ENCODE measurements at places on chromosomes 12 and 14. TPM values are rescaled to one million over a fixed set of nuclear protein-coding genes. Genes with fewer than 3 reads are reported as not detected.

IGFBP6 gene
- not detected for total RNA-seq

SLC2A3 gene
- total RNA-seq, result 362 TPM

GLT1D1 gene
- 2.2 TPM for total RNA-seq

IFNG-AS1 gene
- total RNA-seq, result not detected

CLMN gene
- total RNA-seq, result 1.1 TPM

GRCh38 chr14:39036760-39037159 lies 66.3 kb downstream of the SEC23A start:
- H3K4me1 ChIP-seq, result peaks cover 7% of the 10 kb centered on the region
- no peak for DNase-seq
- no peaks in the 10 kb centered on the region for H3K27me3 ChIP-seq
- H3K27ac ChIP-seq, result no peak overlapping the region
- peaks cover 27% of the 10 kb centered on the region for H3K36me3 ChIP-seq
- H3K4me3 ChIP-seq, result no peak overlapping the region

- no peaks in the 10 kb centered on the region for H3K4me1 ChIP-seq
- no peak for DNase-seq
- peaks cover 17% of the 10 kb centered on the region for H3K27me3 ChIP-seq
- no peak overlapping the region for H3K4me3 ChIP-seq
These were observed 44.3 kb downstream of the SCN8A start for GRCh38 chr12:51635346-51635745.

DNA sequence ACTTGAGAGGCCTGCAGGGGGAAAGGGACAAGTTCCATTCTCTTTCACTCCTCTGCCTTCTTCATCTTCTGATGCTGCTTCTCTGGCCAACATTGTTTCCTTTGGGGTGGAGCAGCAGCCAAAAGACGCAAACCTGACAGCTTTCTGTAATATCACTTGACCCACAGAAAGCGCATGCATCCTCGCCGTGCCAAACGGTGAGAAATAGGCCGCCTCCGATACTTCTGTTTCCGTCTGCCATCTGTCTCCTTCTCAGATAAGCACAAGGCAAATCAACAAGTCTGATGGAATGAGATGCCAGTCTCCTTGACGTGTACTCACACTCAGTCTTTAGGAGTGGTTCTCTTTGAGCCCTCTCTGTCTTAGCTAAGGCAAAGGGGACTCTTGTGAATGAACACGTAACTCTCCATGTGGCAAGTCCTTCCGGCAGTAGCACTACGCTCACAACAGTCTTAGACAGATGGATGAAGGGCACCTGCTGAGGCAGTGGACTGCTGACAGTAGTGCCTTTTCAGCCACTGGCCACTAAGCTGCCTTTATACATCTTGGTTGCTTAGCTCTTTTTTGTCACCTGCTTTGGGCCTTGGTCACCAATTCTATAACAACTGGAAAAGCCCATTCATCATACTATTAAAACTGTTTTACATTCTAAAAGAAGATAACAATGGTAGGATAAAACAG lies 214.1 kb downstream of the FBXL14 start:
- no peaks in the 10 kb centered on the region for H3K4me1 ChIP-seq
- DNase-seq, result no peak
- peaks cover 3% of the 10 kb centered on the region for H3K36me3 ChIP-seq
- no peaks in the 10 kb centered on the region for H3K27me3 ChIP-seq

- DNase-seq, result no peak
- no peaks in the 10 kb centered on the region for H3K27me3 ChIP-seq
- H3K4me3 ChIP-seq, result peak overlapping the region; percentile 94
- H3K4me1 ChIP-seq, result peaks cover 39% of the 10 kb centered on the region
- H3K36me3 ChIP-seq, result peaks cover 30% of the 10 kb centered on the region
- H3K27ac ChIP-seq, result peak overlapping the region; percentile 85
These were observed 1.2 kb upstream of the ARL6IP4 start for GRCh38 chr12:122979001-122979907.

DNA sequence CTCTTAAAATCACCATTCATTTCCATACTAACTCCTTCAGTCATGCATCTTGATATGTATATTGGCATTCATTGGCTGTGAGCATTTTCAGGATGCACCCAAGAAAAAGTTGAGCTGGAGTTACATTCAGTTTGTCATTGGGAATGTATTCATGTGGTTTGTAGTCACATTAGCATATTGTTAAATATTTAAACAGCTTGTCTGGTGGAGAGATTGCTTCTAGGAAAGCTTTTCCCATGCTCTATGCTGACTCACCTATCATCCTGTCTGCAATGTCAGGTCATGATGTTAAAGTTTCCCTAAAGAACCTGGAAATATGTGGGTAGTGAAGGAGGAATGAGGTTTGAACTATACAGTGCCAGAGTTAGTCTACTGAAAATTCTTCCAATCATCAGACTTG lies 583.6 kb downstream of the GALC start:
- H3K36me3 ChIP-seq, result no peaks in the 10 kb centered on the region
- H3K27ac ChIP-seq, result no peak overlapping the region
- H3K4me1 ChIP-seq, result no peaks in the 10 kb centered on the region

DNA sequence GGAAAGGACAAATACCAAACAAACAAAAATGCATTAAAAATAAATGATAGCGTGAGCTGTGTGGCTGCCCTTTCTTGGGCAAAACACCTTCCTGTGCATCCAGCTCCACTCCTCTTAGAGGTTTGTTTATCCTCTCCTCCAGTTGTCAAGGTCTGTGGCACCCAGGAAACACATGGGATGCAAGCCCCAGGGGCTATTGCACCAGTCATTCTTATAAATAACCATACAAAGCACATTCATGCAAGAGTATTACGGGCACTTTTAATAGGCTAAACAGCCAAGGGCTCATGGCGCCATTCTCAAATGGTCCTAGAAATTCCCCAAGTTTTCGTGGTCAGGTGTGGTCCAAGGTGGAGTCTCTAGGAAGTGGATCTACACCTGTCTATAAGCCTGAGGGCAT lies 257.0 kb downstream of the DPF3 start:
- no peak for DNase-seq
- H3K27ac ChIP-seq, result no peak overlapping the region
- H3K27me3 ChIP-seq, result peaks cover 37% of the 10 kb centered on the region
- peaks cover 3% of the 10 kb centered on the region for H3K4me1 ChIP-seq
- no peak overlapping the region for H3K4me3 ChIP-seq

DNA sequence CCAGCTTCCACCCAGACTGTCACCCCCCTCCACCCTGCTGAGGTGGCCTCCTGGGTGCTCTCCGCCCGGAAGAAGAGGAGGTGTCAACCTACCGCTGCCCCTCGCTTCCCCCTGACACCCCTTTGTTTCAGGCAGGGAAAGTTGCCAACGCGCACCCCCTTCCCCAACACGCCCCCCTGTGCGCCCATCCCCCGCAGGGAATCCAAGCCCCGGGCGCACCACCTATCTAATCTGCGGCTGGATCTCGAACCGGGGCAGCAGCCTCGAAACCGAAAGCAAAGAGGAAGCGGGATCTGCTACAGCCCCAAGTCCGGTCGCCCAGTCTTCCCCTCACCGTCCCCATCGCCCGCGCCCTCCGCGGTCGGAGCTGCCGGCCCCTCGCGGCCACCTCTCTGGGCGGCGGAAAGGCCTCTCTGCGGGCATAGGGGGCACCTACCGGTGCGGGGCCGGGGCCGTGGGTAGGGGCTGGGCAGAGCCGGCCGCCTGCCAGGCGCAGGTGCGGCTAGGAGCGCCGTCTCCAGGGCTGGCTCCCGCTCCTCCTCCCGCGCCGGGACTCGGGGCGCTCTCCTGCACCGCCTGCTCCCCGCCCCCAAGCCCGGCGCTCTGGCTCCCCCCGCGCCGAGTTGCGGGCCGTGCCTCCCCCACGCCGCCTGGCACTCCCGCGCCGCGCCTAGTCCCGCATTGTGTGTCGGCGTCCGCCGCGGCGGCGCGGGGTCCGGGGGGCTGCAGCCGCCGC lies 18.3 kb upstream of the PLEKHH1 start:
- peaks cover 8% of the 10 kb centered on the region for H3K4me1 ChIP-seq
- H3K4me3 ChIP-seq, result peak overlapping the region; percentile 87
- peak; percentile 87 for DNase-seq
- peak overlapping the region; percentile 25 for H3K27ac ChIP-seq
- H3K36me3 ChIP-seq, result no peaks in the 10 kb centered on the region

- H3K27ac ChIP-seq, result no peak overlapping the region
- no peak for DNase-seq
- H3K27me3 ChIP-seq, result no peaks in the 10 kb centered on the region
- H3K4me1 ChIP-seq, result peaks cover 4% of the 10 kb centered on the region
These were observed 24.3 kb downstream of the ANAPC7 start for GRCh38 chr12:110379197-110379596.

DNA sequence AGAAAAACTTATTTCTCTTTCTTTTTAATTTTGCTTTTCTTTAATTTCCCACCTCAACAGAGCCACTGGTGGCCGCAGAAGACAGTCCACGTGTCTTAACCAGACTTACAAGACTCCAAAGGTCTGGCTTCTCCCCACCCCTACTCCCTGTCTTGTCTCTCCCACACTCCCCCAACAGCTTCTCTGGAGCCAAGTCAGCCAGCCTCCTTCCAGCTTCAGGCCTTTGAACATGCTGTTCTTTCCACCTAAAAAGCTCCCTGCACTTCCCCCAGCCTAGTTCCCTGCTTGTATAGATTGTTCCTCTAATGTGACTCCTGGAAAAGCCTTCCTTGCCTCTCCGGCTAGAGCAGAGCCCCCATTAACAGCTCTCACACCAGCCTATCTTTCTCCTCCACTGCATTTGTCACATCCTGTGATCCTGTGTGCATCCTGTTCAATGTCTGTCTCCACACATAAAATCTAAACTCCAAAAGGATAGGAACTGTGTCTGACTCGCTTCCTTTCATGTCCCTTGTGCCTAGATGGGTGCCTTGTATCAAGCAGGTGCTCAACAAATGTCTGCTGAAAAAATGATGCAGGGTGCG lies 7.8 kb upstream of the DYNLL1 start:
- DNase-seq, result no peak
- peaks cover 3% of the 10 kb centered on the region for H3K4me1 ChIP-seq
- no peak overlapping the region for H3K27ac ChIP-seq
- H3K27me3 ChIP-seq, result no peaks in the 10 kb centered on the region

GRCh38 chr14:69819607-69820006 lies 22.6 kb upstream of the SLC10A1 start:
- DNase-seq, result no peak
- H3K4me1 ChIP-seq, result peaks cover 4% of the 10 kb centered on the region
- H3K4me3 ChIP-seq, result no peak overlapping the region
- no peak overlapping the region for H3K27ac ChIP-seq

DNA sequence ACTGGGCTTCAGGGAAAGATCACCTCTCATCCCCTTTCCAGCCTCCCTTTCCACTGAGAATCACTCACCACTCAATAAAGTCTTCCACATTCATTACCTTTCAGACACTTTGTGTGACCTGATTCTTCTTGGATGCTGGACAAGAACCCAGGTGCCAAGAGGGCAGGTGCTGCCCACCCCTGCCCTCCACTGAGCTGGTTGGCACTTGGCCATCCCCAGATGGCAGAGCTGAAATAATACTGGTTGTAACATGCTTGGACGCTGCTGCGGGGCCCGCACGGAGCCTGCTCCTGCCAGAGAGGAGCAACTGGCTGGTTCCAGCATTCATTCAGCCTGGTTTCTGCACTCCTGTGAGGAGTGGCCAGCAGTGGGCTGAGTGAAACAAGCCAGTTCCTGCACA lies 386.7 kb upstream of the CCDC196 start:
- peaks cover 4% of the 10 kb centered on the region for H3K4me1 ChIP-seq
- no peak overlapping the region for H3K27ac ChIP-seq
- DNase-seq, result no peak
- no peak overlapping the region for H3K4me3 ChIP-seq
- H3K27me3 ChIP-seq, result peaks cover 26% of the 10 kb centered on the region
